ENCODE measurements at places on chromosomes 12 and 14.

DNA sequence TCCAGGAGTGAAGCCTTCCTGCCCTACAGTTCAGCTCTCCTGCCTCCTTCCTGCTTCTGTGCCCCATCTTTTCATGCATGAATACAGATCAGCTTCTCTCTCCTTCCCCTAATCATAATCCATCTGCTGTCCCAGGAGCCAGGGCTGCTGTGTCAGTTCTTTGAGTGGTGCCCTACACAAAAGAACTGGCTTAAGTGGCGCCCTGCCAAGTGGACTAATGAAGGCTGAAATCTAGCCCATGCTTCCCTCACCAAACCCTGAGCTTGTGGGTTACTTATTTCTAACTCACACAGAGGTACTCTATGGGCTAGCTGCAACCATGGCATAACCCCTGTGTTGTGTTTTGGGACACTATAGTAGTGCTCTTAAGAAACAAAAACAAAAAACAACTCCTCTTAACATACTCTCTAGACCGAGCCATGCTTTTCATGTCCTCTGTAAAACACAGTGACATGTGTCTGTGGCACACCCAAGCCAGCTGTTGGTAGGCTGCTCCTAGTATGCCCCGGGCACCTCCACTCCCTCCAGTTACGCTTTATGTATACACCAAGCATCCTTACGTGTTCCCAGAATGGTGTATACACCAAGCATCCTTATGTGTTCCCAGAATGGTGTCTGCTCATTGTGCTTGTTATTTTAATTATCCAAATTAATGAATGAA, 19.3 kb upstream of the ETV6 start:
- DNase-seq = no peak

DNA sequence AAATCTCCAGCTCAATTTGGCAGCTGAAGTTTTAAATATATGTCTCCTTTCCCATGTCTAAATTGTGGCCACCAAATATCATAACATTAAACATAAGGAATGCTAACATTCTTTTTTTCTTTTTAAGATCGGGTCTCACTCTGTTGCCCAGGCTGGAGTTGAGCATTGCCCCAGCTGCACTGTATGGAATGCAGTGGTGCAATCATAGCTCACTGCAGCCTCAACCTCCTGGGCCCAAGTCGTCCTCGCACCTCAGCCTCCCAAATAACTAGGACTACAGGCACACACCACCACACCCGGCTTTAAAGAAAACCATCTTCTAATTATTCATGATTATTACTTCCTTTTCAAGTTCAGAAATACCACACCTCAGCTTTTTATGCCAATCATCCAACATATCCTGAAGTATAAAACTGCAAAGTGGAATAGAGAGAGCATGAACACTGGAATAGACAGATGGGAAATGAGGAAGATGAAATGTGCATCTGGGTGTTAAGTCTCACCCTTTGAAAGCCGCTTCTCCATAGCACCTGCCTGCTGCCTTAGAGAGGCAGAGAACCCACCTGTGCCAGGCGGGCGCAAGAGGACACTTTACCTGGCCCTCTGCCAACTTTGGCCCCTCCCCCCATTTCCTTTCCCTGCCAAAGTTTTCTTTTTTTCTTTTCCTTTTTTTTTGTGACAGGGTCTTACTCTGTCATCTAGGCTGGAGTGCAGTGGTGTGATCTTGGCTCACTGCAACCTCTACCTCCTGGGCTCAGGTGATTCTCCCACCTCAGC, 2.8 kb upstream of the EML1 start:
- no peak for DNase-seq

DNA sequence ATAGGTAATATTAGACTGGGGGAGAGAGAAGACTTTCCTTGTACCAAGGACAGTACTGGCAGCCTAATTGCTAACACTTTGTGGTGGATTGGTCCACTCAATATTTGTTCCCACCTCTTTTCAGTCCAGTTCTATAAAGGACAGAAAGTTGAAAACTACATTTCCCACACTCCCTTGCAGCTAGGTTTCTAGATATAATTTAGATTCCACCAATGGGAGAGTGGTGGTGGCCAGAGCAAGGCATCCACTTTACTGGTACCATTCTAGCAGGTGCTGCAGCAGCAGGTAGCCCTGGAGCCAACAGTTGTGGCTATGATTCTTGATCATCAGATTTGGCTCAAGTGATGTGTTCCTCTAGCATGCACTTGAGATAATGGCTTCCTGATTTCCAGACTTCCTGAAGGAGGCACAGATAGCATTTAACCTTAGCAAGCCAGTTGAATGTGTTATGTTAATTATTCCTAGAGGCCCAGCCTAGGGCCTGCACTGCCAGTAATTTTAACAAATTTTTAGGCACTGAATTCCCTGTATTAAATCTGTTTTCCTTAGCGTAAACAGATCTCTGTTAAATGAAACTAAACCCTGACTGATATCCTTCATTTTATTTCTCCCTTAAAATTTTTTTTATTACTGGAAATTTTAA, 24.4 kb downstream of the SLC38A1 start:
- DNase-seq = no peak

- peak; percentile 32 for DNase-seq
Measured at GRCh38 chr12:107458163-107458562, 227.4 kb upstream of the PWP1 start.

GRCh38 chr12:29389295-29389919, 8.4 kb upstream of the ERGIC2 start:
- no peak for DNase-seq
